ENCODE measurements at places on chromosomes 7 and 10.
A peak's percentile ranks its signal among the peaks of the same experiment; 100 is the strongest.

DNA sequence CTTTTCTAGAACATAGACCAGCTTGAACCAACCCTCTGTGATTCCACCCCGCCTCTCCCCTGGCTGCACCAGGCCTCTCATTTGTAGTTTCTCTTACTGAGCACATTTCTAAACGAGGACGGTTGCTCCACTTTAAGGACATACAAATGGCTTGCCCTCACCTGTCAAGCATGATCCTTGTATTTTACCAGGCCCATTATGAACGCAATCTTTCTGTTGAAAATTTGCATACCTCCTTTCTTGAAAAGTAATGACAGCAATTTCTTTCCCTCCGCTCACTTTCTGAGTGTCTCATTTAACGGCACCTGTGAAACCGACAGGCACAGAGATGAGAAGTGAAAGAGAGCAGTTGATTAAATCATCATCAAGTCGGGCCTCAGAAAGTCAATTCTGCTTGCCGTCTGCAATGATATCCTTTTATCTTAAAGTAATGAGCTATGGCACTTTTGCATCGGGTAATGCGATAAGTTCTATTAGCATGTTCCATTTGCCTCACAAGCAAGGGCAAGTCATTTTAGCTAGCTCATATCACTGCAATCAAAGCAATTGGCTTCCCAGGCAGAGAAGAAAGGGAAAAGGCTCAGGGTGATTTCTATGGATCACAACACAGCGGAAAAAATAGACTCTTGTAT lies 705.6 kb upstream of the GALNT17 start:
- no peak for DNase-seq

GRCh38 chr10:132331601-132332432 lies at the start of gene LRRC27:
Gene LRRC27 (plus strand): TSS chr10:132332193. CDS start chr10:132333525, 1,332 bp downstream.
- DNase-seq, result peak; percentile 68

- DNase-seq, result no peak
Measured at GRCh38 chr7:156892081-156892800, 742 bp downstream of the LMBR1 start.

DNA sequence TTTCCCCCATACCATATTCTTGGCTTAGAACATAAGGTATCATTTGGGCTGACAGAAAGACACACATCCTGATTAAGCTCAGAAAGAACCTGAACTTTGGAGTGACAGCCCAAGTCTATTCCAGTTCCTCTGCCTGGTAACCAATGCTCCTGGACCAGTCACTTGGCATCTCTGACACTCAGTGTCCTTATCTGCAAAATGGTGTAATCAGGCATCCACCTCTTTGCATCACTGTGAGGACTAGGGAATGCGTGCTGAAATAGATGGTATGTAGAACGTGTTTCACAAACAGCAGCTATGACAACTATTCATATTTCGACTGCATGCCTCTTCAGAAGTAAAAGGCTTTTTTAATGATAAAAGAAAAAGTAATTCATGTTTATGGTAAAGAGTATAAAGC lies 26.2 kb upstream of the PIK3AP1 start:
- DNase-seq, result no peak

- no peak for DNase-seq
Measured at GRCh38 chr7:70456719-70457118, 675.2 kb upstream of the GALNT17 start.

DNA sequence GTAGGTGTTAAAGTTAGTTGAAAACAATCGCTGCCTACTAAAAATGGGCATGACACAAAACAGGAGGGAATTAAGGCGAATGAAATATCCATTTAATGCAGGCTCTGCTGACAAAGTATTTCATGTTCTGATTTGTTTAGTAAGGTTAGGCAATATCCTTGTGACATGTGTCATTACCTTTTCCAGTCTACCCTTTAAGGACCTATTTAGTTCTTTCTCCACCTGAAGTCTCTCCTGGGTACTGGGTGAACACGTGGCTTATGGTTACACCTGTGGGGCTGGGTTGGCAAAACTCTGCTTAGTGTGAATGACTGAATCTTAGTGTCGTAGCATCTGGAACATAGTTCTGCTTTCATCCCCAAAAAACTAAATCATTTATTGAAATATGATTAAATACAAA lies 313.5 kb downstream of the CCDC3 start:
- DNase-seq, result no peak

- no peak for DNase-seq
Measured at GRCh38 chr10:120508393-120508792, 51.4 kb downstream of the PLPP4 start.

- no peak for DNase-seq
Measured at GRCh38 chr10:132946311-132946710, 3.9 kb upstream of the CFAP46 start.

GRCh38 chr7:767580-767940 lies 40.5 kb upstream of the PRKAR1B start:
- DNase-seq, result no peak

- DNase-seq, result no peak
Measured at GRCh38 chr10:34612938-34613337, 202.2 kb downstream of the PARD3 start.

GRCh38 chr7:123352973-123353372 lies 153.2 kb upstream of the SLC13A1 start:
- DNase-seq, result no peak
